ENCODE measurements at places on chromosomes 1 and 21. TPM values are rescaled to one million over a fixed set of nuclear protein-coding genes. Genes with fewer than 3 reads are reported as not detected.

DNA sequence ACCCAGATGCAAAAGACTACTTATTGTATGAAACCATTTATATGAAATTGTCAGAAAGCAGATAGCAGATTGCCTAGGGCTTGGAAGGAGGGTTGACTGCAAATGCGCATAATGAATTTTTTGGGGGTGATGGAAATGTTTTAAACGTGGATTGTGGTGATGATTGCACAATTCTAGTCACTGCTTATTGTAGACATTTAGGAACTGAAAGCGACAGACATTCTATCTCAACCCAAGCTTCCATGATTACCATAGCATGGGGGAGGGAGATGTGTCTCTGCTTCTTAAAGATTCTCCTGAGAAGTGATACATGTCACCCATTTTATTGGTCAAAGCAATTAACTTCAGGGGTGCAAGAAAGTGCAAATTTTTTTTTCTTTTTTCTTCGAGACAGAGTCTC is 2.8 kb upstream of the MTF2 start:
- peak; percentile 9 for DNase-seq
- H3K27me3 ChIP-seq = no peaks in the 10 kb centered on the region
- no peak overlapping the region for H3K4me3 ChIP-seq
- peaks cover 23% of the 10 kb centered on the region for H3K4me1 ChIP-seq
- no peaks in the 10 kb centered on the region for H3K36me3 ChIP-seq

MAB21L3 gene
- total RNA-seq = not detected

- H3K27ac ChIP-seq = no peak overlapping the region
- H3K27me3 ChIP-seq = no peaks in the 10 kb centered on the region
- peaks cover 43% of the 10 kb centered on the region for H3K4me1 ChIP-seq
- peaks cover 12% of the 10 kb centered on the region for H3K36me3 ChIP-seq
Observed at GRCh38 chr1:8018492-8019228, 7.4 kb downstream of the ERRFI1 start.

GRCh38 chr1:232518349-232518748 is 111.6 kb downstream of the SIPA1L2 start:
- H3K36me3 ChIP-seq = peaks cover 15% of the 10 kb centered on the region
- no peak for DNase-seq
- H3K27me3 ChIP-seq = no peaks in the 10 kb centered on the region
- no peak overlapping the region for H3K27ac ChIP-seq
- H3K4me3 ChIP-seq = no peak overlapping the region

DNA sequence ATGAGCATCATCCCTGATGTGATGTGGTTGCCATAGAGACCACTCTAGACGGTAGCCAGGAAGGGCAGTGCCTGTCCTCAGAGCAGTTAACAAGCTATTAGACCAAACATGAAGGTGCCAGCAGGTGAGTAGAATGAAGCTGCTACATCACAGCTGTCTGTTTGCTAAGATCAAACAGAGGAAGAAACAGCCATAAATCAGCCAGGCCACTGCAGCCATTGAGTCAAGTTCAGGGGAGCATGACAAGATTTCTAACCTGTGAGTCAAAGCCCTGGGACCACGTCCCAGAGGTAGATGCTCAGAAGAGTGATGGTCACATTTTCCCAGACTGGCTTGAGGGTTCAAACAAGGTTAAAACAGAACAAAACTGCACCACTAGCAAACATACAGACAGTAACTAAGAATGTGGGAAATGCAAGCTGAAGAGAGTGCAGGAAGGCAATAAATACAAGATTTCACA is 450.6 kb upstream of the DAB1 start:
- H3K4me3 ChIP-seq = no peak overlapping the region
- H3K36me3 ChIP-seq = no peaks in the 10 kb centered on the region
- H3K27me3 ChIP-seq = no peaks in the 10 kb centered on the region
- no peak overlapping the region for H3K27ac ChIP-seq
- no peaks in the 10 kb centered on the region for H3K4me1 ChIP-seq
- no peak for DNase-seq

C1orf167 gene
- not detected for total RNA-seq

DNA sequence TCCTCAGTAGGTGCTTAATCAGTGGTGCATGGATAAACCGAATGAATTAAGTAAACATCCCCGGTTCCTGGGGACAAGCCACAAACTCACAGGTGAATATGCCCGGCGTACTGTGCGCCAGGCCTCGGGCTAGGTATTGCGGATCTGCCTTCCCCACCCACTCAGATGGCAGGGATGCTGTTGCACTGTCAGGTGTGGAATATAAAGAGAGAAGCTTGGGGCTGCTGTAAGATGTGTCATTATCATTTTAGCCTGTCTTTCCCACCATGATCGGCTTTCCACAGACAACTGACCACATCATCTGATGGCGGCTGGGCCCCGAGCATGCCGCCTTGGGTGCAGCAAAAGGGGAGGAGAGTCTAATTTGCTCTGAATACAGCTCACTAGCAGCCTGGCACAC is 45.4 kb upstream of the LRP8 start:
- H3K4me3 ChIP-seq = no peak overlapping the region
- no peaks in the 10 kb centered on the region for H3K36me3 ChIP-seq
- no peaks in the 10 kb centered on the region for H3K27me3 ChIP-seq

GRCh38 chr1:11388617-11389016 is 90.3 kb upstream of the DISP3 start:
- no peak overlapping the region for H3K27ac ChIP-seq
- H3K27me3 ChIP-seq = no peaks in the 10 kb centered on the region
- H3K4me1 ChIP-seq = no peaks in the 10 kb centered on the region
- H3K4me3 ChIP-seq = no peak overlapping the region
- no peaks in the 10 kb centered on the region for H3K36me3 ChIP-seq
- DNase-seq = no peak

DNA sequence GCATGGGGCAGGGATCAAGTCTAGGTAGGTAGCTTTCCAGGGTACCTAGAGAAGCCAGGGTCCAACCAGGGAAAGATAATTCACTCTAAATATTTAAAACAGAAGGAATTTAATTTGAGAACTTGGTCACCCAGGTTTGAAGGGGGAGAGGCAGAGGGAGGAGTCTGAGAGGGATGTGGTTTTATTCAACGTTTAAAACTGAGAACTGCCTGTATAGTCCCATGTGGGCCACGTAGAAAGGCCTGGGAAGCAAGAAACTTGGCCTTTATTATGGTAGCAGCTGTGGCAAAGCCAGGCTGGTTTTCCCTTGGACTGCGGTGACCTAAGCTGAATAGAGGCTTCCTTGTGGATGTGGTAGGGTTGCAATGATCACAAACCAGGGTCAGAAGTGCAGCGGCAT is 42.0 kb upstream of the DUSP10 start:
- no peaks in the 10 kb centered on the region for H3K36me3 ChIP-seq
- no peaks in the 10 kb centered on the region for H3K4me1 ChIP-seq
- H3K4me3 ChIP-seq = no peak overlapping the region
- DNase-seq = no peak
- no peaks in the 10 kb centered on the region for H3K27me3 ChIP-seq
- no peak overlapping the region for H3K27ac ChIP-seq

DNA sequence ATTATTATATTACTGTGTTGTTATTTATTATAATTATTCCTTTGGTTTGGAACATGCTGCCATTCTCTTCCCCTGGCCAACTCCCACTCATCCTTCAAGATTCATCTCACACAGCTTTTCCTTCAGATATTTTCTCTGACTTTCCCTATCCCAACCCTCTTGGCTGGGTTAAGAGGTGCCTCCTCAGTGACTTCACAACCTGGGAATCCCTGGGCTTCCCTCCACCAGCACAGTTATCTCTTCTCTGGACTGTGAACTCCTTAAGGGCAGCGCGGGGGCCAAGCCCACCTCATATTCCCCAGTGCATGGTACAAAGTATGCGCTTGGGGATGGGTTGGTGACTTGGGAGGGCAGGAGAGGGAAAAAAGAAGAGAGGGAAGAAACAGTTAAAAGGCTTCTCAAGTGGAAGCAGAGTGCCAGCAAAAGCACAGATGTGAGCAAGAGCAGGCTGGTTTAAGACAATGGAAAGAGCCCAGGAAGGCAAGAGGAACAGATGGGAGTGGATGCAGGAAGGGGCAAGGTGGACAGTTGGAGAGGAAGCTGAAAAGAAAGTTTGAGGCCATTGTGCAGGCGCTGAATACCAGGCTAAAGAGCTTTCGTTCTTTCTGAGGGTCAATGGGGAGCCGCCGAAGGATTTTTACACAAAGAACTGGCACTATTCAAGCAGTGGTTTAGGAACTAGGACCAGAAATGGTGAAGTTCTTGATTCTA is 132.3 kb downstream of the BEND5 start:
- H3K27me3 ChIP-seq = no peaks in the 10 kb centered on the region
- no peak for DNase-seq
- no peak overlapping the region for H3K27ac ChIP-seq
- no peaks in the 10 kb centered on the region for H3K36me3 ChIP-seq

DNA sequence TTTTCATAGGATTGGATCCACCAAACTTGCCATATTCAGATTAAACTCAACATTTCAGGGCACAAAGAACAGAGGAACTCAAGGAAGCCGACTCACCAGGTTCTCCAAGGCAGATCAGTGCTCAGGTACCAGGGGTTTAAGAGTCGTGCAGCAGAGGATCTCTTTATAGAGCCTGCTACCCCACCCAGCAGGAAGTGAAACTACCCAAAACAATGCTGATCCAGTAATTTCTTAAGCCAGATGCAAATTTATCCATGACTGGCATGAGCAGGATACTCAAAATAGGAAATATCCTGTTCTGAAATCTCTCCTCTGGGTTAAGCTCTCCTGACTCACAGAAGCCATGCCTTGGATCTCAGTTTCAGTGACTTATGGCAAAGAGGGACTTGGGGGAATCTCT is at the start of gene SPRR2A:
TSS of gene SPRR2A (minus strand) at position 138 of the 400 bp plus-strand sequence. CDS start 777 bp downstream, outside the sequence.
- no peaks in the 10 kb centered on the region for H3K4me1 ChIP-seq
- H3K36me3 ChIP-seq = no peaks in the 10 kb centered on the region
- no peaks in the 10 kb centered on the region for H3K27me3 ChIP-seq
- no peak within 1 kb of the TSS for H3K4me3 ChIP-seq
- no peak for DNase-seq

DNA sequence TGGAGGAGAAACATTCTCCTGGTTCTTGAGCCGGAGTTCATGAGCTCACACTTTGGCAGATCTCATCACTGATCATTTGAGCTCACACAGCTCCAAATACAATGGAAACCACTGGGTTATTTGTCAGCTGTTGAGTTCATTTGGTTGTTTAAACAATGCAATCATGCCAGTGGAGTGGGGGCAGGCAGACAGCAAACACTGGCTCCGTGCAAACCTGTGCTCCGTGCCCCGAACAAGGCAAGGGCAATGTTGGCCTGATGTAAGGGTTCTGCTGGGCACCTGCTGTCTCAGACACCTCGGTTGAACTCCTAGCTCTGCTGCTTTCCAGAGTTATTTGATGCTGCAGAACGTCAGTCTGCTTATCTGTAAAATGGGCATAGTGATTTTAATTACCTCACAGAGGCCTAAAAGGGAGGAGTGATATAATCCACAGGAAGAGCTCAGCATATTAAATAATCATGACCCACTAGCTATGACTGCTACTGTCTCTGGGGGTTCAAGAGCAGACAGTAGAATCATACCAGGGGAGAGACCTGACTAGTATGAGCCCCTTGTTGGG is 20.0 kb upstream of the CLIC6 start:
- H3K36me3 ChIP-seq = no peaks in the 10 kb centered on the region
- peak; percentile 48 for DNase-seq
- H3K27me3 ChIP-seq = no peaks in the 10 kb centered on the region
- H3K27ac ChIP-seq = peak overlapping the region; percentile 26
- H3K4me1 ChIP-seq = no peaks in the 10 kb centered on the region

Measured in stomach (tissue), 19 donors.